ENCODE measurements at places on chromosomes 16 and 17. TPM values are rescaled to one million over a fixed set of nuclear protein-coding genes. Genes with fewer than 3 reads are reported as not detected.

The ADAD2 gene
- not detected for total RNA-seq

The CCDC200 gene
- total RNA-seq = not detected

The OVCA2 gene
- total RNA-seq = 41.0 TPM

The OTOP3 gene
- not detected for total RNA-seq

The STX1B gene
- 0.52 TPM for total RNA-seq

The RNU2-1 gene
- 6,693 TPM for total RNA-seq

DNA sequence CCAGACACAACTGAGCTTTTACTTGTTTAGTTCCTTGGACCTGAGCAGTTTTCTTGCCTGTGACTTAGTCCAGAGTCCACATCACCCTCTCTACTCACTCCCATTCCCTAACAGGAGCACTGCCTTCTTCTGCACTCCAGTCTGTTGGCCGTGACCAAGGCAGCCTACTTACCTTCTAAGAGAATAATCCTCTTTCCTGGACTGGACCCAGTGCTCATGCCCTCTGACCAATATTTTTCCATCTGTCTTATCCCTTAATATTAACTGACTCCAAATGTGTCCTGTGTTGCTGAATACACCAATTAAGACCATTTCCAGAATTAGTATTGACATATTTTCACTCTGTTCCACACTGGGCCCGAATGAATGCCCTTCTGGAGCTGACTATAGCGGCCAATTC lies 681.0 kb upstream of the KIF2B start:
- DNase-seq = no peak

DNA sequence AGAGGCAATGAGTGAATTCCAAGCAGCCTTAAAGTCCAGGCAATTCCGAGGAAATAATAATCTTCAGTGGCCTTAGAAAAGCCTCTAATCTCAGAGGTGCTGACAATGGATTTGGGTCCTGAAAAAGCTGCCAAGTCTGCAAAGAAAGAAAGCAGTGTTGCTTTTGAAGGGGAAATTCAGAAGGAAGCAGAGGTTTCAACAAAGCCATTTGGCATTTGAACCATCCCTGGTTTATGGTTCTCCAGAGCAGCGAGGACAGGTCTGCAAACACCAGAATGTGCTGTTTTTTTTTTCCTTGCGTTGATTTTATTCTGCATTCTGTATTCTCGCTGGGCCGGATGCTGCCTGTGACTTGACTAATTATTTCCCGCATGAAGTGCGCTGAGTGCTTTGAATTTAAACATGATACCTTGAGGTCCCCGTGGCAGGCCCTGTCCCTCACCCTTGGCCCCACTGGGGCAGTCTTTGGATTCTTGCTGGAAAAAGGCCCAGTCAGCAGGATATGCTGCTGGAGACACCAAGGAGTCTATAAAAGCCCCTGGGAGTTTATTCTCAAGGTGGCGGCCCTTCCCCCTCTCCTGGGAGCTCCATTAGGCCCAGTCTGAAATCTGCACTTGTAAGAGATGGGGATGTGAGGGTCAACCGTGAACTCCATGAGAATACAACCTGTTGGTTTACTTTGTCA lies 338.3 kb downstream of the HAPSTR1 start:
- DNase-seq = no peak

DNA sequence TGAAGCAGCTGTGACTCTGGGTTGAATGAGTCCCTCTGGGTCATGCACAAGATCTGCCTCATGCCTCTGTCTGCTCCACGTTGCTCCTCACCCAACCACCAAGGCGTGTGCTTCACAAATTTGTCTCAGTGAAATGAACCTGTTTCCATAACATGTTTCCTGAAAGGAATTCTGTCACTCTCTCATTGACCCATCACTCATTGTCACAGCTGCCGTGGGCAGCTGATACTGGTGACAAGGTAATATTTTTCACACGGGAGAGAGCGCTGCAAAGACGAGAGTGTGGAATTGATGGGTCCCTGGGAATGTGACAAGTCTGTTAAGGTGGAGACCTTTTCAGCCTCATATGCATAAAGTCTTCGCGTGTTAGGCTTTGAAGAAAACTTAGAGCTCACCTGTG lies 391.4 kb downstream of the CPPED1 start:
- no peak for DNase-seq

DNA sequence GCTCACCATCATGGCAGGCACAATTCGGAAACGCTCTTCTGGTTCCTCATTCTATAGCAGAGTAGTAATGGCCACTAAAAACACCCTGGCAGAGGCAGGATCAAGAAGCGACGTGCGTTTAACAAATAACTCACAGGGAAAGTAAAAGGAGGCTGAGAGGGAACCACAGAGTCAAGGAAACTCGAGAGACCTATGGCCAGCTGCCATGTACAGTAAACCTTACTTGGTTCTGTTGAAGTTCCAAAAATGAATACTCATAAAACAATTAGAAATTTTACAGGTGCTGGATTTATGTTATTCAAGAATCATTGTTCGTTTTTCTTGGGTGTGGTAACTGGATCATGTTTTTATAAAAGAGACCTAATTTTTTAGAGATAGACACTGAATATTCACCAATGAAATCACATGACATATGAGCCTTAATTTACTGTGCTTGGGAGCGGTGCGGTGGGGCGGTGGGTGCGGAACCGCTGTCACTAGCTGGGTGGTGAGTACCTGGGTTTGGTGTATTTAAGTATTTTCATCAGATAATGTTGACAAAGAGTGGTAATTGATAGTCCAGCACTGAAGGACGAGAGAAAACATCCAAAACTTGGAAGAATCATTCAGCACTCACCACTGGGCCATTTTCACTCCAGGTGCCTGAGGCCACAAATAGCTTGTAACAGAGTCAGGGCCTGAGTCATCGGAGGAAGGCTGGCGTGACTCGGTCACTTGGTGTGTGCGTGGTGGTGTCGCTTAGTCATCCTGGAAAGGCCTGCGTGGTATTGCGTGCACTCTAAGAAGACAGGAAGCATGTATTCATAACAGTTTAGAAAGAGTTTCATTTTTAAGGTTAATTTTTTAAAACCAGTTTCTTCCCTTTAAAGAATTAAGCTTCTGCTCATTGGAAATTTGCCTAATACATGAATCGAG lies 135.4 kb upstream of the CHMP6 start:
- DNase-seq = no peak

GRCh38 chr17:35895636-35896587 lies 15.8 kb upstream of the CCL5 start:
- no peak for DNase-seq

- no peak for DNase-seq
These were observed 15.5 kb downstream of the VPS35 start for GRCh38 chr16:46673320-46674013.

Data from colonic mucosa (tissue), 4 donors.